ENCODE measurements at places on chromosomes 11 and 22. TPM values are rescaled to one million over a fixed set of nuclear protein-coding genes. Genes with fewer than 3 reads are reported as not detected.
A peak's percentile ranks its signal among the peaks of the same experiment; 100 is the strongest.

GRCh38 chr11:110858547-110858921 lies 146.3 kb upstream of the ARHGAP20 start:
- no peak for DNase-seq

DNA sequence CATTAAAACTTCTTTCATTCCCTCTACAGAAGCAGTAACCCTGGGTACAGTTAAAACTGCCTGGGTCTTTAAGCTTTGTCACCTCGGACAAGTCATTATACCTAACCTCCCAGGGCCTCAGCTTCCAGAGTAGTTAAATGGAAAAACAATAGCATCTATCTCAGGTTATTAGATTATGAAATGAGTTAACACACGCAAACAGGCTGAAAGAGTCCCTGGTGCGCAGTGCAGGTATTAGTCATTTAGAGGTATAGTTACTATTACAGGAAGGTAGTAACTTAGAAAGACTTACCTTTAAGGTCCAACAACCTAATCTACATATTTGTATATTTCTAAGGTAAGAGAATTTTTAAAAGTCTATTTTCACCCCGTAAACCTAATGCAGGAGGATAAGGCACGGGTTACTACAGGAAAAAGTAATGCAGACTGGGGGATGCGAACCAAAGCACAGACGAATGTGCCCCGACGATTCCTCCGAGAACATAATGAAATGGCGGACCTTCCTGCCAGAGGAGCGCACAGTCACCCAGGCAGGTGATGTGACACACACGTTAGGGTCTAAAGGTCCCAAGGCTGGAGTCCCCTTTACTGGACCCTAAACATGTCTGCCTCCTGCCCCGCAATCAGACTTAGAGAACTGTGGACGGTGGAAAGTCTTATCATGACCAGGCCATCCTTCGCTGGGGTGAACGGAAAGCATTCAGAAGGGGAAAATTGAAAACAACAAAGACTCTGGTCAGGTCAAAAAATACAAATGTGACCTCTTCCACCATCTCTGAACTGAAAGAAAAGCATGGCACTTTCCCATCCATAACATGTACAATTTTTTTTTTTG lies 1.3 kb downstream of the NAP1L4 start:
- DNase-seq, result peak; percentile 59

DNA sequence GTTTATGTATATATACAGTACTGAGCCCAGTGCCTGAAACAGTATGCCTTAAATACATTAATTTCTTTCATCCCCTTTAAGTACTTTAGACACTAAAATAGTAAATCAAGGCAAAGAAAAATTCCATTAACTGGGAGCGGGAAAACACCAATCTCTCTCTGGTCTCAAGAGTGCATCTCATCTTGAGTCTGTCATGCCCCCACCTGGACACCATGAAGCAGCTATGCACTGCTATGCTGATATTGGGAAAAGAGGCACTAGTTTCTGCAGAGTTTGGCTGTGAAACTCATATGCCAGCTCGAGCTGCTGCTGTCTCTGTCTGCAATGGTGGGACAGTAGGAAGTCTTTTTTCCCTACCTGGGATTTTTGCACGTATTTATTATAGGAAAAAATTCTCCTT lies 754.4 kb upstream of the RAG2 start:
- DNase-seq, result no peak

- no peak for DNase-seq
Measured at GRCh38 chr11:20522536-20522935, 76.9 kb upstream of the SLC6A5 start.

- DNase-seq, result no peak
Measured at GRCh38 chr11:32426192-32426591, 9.1 kb downstream of the WT1 start.

DNA sequence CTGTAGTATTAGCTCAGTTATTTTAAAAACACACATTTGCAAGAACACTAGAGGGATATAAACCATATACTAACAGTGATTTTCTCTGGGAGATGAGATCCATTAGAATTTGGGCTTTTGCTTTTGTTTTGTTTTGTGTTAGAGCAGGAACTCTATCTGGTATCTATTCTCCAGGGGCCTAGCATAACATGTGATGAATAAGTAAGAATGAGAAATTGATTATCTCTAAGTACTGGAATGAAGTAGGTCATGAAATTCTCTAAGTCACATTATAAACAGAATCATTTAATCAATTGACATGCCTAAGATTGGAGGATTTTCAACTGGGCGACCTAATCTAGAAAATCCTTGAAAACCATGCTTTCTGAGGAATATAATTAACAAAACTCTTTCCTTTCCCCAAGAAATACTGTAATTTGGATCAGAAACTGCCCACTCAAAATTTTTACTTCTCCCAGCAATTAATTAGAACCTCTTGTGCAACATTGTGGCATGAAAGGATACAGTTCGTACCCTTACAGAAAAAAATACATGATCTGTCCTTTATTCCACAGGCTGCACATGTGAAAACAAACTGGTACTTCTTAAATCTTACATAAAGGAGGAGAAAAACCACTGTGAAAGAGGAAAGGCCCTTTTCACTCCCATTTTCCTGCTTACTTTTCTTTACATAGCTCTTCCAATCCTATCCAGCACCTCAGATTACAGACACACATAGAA lies 93.5 kb downstream of the MRTFA start:
- no peak for DNase-seq

DNA sequence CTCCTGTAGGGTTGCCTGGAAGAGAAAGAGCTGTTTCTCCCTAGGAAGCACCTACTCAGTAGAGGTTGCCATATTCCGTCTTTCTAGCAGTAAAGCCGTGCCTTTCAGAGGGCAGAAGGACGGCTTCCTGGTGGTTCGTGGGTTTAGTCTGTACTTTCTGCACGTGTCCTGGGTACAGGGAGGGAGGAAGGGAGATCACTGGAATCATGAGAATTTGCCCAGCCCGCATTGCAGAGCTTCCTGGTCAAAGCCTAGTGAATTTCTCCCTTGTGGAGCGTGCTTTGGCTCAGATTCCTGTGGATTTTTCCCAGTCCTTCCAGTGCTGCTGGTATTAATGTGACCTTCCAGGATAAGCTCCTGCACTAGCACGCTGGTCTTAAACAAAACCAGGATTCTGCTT lies 44.9 kb downstream of the GRAMD1B start:
- no peak for DNase-seq

DNA sequence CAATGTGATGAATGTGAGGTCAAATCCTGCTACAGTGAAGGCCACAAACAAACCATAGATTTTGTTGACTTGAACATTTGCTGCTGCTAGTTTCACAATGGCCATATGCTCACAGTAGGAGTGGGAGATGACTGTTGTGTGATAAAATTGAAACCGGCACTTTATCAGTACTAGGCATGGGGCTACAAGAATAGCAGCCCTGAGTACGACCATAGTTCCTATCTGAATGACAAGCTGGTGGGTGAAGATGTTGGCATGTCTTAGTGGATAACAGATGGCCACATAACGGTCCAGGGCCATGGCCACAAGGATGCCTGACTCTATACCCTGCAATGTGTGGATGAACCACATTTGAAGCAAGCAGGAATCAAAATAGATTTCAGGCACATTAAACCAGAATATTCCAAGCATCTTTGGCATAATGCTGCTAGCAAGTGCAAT lies 2.8 kb downstream of the OR52A1 start:
- DNase-seq, result no peak

DNA sequence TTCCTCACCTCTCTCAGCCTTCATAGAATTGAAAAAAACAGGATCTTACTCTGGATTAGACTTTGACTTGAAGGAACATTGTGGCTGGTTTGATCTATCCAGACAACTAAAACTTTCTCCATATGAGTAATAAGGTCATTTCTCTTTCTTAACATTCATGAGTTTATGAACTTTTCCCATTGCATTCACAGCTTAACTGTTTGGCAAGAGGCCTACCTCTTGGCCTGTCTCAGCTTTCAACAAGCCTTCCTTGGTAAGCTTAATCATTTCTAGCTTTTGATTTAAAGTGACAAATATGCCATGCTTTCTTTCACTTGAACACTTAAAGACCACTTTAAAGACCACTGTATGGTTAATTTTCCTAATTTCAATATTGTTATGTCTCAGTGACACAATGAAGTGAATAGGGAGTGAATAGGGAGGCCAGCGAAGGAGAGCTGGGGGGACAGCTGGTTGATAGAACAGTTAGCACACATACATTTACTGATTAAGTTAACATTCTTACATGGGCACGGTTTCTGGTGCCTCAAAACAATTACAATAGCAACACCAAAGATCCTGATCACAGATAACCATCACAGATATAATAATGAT lies 17.0 kb downstream of the IMMP1L start:
- DNase-seq, result peak; percentile 4

GRCh38 chr22:37487571-37487970 lies 1.4 kb upstream of the MFNG start:
- no peak for DNase-seq

Gene TBX1
- total RNA-seq, result not detected

Gene RHOG
- 11.5 TPM for total RNA-seq

Gene ASPHD2
- 16.5 TPM for total RNA-seq

Gene OR8G5
- not detected for total RNA-seq

Data from mammary epithelial cell (primary cell).